Substantia nigra (tissue), 51 donors: ENCODE measurements at places on chromosomes 3 and 15.

DNA sequence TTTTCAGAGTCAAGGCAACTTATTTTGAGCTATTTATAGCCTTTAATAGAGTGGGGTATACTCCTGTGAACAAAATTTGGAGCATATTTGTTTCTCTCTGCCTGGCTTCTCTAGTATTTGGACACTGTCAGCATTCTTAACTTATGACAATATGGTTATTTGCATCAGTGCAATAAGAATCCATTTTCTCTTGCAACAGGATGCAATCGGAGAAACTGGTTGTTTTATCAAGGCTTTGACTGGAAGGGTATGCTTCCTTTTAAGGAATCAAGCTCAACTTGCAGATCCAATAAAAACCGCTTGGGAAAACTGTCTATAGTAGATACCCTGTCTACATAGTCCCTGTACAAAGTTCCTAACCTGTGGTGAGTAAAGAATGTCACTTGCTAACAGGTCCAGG lies 106.7 kb downstream of the DPH6 start:
- DNase-seq: no peak

- no peak for DNase-seq
These were observed 1033.9 kb downstream of the FHIT start for GRCh38 chr3:60217156-60217911.

- DNase-seq: no peak
These were observed 20.4 kb downstream of the SEC61A1 start for GRCh38 chr3:128072454-128073184.

- DNase-seq: no peak
These were observed 49.0 kb downstream of the HOMER2 start for GRCh38 chr15:82903511-82903910.

GRCh38 chr3:119315600-119316312 lies 21.6 kb downstream of the ARHGAP31 start:
- no peak for DNase-seq

GRCh38 chr3:64560791-64561190 lies 127.0 kb downstream of the ADAMTS9 start:
- DNase-seq: no peak

DNA sequence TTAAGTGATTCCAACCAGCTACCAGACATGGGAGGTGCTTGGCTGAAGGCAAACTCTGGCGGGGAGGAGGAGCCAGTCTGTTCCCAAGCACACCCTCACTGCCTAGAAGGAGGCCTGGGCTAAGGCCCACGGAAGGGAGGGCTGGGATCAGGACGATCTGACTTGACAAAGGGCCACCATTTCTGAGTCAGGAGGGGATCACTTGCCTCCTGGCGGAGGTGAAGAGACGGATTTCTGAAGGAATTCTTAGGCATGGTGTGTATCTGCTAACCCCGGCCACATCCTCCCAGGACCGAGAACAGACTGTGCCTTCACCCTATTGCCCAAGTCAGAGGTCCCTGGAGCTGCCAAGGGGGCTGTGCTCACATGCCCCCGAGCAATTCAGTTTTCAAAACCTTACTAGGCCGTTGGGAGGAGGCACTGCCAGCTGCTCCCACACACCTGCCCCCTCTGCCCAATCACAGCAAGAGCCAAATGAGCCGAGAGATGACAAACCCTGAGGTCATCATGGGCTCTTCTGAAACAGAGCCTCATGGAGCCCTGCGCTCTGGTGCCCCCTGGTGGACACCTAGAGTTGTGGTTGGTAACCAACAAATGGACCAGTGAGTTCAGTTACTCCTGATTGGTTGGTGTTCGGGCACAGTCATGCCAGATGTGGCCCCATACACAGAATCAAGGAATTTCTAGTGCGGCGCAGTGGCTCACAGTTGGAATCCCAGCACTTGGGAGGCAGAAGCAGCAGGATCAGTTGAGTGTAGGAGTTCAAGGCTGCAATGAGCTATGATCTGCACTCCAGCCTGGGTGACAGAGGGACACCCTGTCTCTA lies 6.5 kb upstream of the TNK2 start:
- no peak for DNase-seq

GRCh38 chr3:126121074-126121473 lies 37.1 kb upstream of the SLC41A3 start:
- DNase-seq: no peak
